Dermis blood vessel endothelial cell (primary cell): ENCODE measurements at places on chromosomes 4 and X. TPM values are rescaled to one million over a fixed set of nuclear protein-coding genes. Genes with fewer than 3 reads are reported as not detected.

Gene HSFX4
- not detected in 2 replicates for total RNA-seq

Gene CACNA1F
- total RNA-seq: under 0.01 and 0.05 TPM in 2 replicates

Gene SATL1
- total RNA-seq: not detected in 2 replicates

Gene CABS1
- total RNA-seq: not detected in 2 replicates

Gene CHRDL1
- total RNA-seq: 0.09 TPM in 1 of 2 replicates, not detected in the other

Gene CCDC160
- not detected in 2 replicates for total RNA-seq

Gene ZNF674
- total RNA-seq: 4.1 and 6.6 TPM in 2 replicates

Gene MAGEA10
- not detected in 2 replicates for total RNA-seq
